Activated CD4-positive, alpha-beta T cell treated with anti-CD3 and anti-CD28 coated beads for 24 hours (primary cell): ENCODE measurements at places on chromosomes 2 and 18.
A peak's percentile ranks its signal among the peaks of the same experiment; 100 is the strongest.

DNA sequence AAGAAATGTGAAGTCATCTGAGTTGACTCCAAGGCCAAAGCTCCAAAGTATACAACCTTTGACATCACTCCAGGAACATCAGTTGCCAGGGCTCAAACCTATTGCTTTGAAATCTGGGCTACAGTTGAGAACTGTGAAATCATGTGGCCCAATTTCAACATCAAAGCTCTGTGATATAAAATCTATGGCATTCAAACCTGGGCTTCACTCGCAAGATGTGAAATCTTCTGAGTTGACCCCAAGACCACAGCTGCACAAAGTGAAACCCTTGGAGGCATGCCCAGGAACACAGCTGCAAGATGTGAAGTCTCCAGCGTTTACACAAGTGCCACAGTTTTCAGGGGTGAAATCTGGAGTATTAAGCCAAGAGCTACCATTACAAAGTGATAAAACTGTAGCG is 9.4 kb upstream of the ZNF512 start:
- DNase-seq, result no peak

DNA sequence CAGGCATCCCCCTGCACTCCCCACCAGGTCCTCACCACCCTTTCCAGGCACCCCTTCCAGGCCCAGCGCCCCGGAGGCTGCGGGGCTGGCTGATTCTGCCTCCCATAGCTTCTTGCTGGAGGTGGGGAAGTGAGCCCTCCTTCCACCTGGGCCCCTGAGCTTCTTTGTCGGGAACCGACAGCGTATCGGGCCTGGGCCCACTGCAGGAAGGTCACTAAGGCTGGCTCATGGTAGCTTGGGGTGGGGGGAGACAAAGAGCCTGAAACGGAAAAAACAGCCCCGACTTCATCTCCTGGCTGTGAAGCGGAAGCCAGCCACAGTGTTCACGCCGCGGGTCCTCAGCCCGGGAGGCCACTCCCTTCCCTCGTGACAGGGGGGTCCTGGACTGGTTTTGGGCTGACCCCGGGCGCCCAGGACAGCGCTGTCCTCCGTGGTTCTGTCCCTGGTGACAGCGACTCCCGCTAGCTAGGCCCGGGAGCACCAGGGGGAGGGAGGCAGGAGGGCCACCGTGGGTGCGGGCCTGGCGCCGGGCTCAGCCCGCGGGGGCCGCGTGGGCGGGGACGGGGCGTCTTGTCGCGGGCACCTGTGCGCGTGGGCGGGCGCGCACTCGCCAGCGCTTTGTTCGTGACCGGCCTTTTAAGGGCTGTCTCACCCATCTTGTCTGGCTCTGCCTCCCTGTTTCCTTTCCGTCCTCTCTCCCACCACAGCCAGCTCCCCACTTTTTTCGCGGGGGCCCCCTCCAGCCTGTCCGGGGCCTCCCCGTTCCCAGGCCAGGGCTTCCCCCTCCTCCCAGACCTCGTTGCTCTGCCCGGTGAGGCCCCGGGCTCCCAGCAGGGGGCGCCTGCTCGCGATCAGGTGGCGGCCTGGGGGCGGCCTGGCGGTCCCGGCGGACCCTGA is 64.9 kb downstream of the DNMT3A start:
- DNase-seq, result peak; percentile 66

DNA sequence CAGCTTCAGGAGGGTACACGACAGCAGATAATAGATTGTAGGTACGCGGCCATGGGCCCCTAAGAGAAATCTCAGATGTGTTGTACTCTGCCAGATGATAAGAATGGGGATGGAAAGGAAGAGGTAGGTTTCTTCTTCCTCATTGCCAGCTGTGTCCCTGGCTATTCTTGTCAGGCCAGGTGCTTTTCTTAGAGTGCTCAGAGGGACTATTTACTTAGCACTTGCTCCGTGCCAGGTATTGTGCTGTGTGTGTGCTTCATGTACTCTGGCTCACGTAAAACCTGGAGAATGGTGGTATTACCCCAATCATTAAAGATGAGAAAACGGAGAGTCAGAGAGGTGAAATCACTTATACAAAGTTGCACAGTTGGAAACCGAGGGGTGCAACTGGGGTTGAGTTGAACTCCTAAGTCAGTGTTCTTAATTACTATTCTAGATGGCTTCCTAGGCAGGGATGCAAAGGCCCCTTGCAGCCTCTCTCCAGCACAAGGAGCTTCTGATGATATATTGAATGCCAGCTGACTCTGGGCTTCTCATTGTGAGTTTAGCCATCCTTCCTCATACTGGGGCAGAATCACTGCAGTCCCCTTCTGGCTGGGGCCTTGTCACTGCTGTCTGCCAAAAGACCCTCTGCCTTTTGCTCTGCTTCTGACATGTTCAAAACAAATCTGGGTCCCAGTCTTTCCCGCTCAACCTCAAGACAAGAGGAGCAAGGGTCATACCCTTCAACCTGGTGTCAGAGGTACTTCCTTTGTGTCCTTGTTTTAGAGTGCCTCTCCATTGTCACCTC is 60.7 kb downstream of the LYPD1 start:
- no peak for DNase-seq

GRCh38 chr2:225065882-225066281 is 23.6 kb upstream of the DOCK10 start:
- DNase-seq, result no peak

- no peak for DNase-seq
Measured at GRCh38 chr2:240355001-240355891, 80.2 kb upstream of the GPC1 start.

GRCh38 chr2:74441690-74442482 is at the start of gene RTKN:
Gene RTKN, minus strand, starts transcription at chr2:74441937. Its CDS starts 121 bp downstream, at chr2:74441816.
- DNase-seq, result no peak

GRCh38 chr2:70767699-70768589 is at the start of gene ADD2:
Gene ADD2, minus strand, starts transcription at chr2:70768200. Its CDS starts 61,792 bp downstream, at chr2:70706408.
- peak; percentile 31 for DNase-seq

- DNase-seq, result no peak
Measured at GRCh38 chr2:177585234-177585863, 192.8 kb downstream of the AGPS start.

DNA sequence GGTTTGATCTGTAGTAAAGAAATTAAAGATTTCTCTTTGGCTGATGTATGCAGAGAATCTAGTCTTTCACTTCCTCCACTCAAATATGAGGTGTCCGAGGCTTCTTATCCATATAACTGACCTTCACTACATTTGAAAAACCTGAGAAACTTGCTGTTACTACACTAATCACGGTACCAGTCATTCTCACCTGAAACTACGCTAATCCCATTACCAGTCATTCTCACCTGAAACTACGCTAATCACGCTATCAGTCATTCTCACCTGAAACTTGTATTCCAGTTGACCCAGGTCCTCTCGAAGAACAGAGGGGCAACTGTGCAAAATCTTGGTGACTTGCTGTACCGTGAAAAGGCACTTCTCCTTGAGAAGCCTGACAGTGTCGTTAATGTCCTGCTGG is 5.1 kb downstream of the MTERF4 start:
- no peak for DNase-seq

DNA sequence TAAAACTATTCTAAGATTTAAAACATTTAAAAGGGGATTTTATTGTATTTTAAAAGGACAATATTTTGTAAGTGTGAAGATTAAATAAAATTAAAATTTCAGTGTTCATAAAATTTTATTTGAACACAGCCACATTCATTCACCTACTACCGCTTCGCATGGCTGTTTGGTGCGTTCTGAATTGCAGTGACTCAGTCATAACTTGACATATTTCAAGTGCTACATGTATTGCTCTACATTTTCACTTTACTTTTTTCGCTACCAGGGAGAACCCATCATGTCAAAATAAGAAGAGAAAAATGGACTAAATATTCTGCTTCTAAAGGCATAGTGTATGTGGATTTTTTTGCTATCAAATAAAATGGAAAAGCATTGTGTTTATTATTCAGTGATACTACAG is 8.7 kb downstream of the PTH2R start:
- DNase-seq, result no peak

DNA sequence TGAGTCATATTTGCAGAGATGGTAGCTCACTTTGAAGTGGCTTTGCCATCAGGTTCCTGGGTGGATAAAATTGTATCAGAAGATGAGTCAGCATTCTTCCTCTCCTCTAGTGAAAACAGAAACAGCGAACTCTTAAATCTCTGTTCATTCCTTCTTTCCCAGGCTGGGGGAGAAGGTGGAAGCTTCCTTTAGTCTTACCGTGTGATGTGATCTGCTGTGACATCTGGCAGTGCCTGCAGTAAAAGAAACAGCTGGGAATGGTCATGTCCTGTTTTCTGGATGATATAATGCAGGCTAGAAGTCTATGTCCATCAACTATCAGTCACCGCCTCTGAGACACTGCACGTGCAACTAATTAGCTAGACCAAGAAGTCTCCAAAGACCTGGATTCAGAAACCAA is 171.6 kb downstream of the VAPA start:
- DNase-seq, result no peak

DNA sequence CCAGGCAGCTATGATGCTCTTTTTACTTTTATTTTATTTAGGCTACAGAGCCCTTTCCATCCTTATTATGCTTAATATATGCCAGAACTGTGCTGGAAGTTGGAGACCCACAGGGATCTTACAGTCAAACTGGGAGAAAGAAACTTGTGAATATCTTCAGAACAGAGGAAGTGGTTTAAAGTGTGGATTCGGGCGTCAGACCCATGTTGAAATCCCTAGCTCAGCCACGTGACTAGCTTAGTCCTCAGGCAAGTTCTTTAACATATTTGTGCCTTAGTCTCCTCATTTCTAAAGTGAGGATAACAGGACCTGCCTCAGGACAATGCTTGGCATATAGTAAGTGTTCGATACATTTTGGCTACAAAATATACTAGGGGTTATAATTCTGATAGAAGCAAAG is 59.1 kb downstream of the MAP3K20 start:
- no peak for DNase-seq

DNA sequence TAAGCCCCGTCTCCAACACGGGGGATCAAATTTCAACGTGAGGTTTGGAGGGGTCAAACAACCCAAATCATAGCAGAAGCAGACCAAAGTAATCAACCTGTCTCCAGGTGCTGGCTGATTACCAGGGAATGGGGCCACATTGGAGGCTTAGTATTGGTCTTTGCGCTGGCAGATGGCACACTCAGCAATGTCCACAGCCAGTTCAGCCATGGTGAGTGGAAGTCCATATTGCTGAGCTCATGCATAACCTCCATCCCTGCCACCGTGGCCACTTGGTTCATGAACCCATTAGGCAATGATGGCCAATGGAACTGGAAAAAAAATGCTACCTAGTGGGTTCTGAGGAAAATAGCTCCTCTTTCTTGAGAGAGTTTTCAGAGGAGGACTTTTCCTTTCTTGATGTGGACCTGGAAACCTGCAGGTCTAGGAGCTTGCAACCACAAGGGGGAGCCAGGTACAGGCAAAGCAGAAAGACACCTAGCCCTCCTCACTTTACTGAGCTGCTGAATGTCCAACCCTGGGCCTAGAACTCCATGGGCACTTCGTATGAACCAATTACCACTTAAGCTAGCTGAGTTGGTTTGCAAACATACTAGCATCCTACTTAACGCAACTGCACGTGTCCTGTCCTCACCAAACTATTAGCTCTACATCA is 128.0 kb upstream of the GYPC start:
- peak; percentile 60 for DNase-seq
